ENCODE measurements at places on chromosomes 7 and 10. TPM values are rescaled to one million over a fixed set of nuclear protein-coding genes. Genes with fewer than 3 reads are reported as not detected.

The GLI3 gene
- total RNA-seq = 21.4 TPM

The NODAL gene
- total RNA-seq = not detected

The EMX2 gene
- total RNA-seq = 28.5 TPM

The FAM25G gene
- total RNA-seq = not detected

The CNPY1 gene
- total RNA-seq = 0.47 TPM

The VSTM4 gene
- total RNA-seq = 8.0 TPM

The IKZF1 gene
- total RNA-seq = 2.8 TPM

The NUDT13 gene
- 1.0 TPM for total RNA-seq

The C10orf53 gene
- total RNA-seq = not detected

The ADIRF gene
- 46.0 TPM for total RNA-seq

The CALML3 gene
- not detected for total RNA-seq

Data from dorsolateral prefrontal cortex (tissue), 122 donors.